Adrenal gland (tissue), 19 donors: ENCODE measurements at places on chromosomes 13 and 19.

DNA sequence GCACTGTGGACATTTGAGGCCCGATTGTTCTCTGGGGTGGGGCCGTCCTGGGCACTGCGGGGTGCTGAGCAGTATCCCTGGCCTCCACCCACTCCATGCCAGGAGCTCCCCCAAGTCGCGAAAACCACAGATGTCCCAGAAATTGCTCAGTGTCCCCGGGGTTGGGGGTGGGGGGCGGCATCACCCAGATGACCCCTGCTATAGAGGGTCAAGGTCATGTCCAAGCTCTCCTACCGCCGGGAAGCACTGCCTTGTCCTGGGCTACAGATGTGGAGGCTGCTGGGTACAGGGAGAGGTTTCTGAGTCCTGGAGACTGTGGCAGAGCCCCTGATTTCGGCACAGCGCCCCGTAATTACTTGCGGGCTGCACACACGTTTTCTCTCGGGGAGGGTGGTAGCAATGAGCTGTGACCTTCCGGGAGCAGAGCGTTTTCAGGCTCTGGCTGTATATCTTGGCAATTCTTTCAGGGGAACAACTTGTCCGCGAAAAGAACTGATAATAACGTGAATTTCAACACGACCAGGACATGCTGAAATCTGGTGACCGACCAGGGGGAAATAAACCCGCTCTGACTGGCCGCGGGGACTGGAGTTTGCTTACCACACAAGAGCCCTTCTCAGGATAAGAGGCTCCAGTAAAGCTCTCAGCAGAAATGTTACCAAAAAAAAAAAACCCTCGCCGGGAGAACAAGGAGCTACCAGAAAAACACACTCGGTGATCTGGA is 68.1 kb downstream of the GNG7 start:
- peak; percentile 86 for DNase-seq

DNA sequence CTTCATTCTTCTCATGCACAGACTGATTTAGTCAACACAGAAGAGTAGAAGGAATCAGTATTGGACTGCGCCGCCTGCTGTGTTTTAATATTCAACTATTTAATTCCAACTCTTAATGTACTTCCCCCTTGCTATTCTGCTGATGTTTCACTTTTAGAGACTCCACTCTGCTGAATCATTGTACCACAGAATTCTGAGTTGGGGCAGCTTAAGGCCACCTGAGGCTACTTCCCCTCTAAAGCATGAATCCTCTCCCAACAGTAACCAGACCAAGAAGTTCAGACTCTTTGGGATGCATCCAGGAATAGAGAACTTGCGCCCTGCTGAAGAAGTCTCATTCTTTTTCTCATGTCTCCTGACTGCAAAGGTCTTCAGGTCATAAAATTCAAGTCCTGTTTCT is 708.8 kb downstream of the UQCRFS1 start:
- DNase-seq = no peak

- DNase-seq = no peak
Measured at GRCh38 chr13:55245005-55245644, 1895.6 kb upstream of the PRR20A start.

DNA sequence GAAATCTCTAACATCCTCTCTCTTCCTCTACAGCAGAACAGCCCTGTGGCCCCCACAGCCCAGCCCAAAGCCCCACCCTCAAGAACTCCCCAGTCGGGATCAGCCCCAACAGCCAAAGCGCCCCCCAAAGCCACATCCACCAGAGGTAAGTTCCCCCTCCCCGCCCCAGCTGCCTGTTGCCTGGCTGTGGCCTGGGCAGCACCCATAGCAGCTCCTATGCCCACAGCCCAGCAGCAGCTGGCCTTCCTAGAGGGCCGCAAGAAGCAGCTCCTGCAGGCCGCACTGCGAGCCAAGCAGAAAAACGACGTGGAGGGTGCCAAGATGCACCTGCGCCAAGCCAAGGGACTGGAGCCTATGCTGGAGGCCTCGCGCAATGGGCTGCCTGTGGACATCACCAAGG is 14.5 kb downstream of the CC2D1A start:
- no peak for DNase-seq

GRCh38 chr19:38684078-38684861 is 36.8 kb downstream of the ACTN4 start:
- DNase-seq = peak; percentile 93
